ENCODE measurements at places on chromosomes 12 and 14.

DNA sequence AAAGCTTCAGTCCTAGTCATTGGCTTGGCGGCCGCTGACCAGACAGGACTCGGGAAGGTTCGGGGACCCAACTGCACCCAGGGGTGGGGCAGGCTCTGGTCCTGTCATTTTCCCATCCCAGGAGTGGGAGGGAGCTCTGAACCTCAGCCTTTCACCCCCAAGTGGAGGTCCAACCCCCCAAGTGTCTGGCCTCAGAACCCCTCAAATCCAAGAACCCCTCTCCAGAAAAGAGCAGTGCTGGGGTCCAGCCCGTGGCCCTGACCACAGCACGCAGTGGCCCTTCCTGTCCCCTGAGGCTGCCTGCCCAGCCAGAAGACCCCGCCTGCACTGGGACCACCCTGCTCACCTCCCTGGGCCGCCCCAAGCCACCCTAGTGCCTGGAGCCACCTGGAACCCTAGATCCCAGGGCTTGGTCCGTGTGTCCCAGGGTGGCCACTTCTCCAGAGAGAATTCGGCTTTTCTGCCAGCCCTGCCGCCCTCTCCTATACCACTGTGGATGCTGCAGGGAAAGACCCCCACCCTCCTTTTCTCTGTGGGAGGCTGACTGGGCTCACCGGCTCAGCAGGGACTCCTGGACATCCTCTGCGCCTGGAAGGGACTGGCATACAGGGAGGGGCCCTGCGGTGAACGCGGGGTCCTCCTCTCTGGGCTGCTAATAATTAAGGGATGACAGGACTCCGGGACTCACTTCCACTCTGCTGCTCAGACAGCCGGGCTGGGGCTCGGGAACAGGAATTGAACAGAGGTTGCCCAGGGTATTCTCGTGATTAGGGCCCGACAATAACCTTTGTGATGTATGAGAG is 326.9 kb upstream of the SFSWAP start:
- DNase-seq: no peak

GRCh38 chr12:93109551-93110203 is 180.6 kb upstream of the EEA1 start:
- no peak for DNase-seq

DNA sequence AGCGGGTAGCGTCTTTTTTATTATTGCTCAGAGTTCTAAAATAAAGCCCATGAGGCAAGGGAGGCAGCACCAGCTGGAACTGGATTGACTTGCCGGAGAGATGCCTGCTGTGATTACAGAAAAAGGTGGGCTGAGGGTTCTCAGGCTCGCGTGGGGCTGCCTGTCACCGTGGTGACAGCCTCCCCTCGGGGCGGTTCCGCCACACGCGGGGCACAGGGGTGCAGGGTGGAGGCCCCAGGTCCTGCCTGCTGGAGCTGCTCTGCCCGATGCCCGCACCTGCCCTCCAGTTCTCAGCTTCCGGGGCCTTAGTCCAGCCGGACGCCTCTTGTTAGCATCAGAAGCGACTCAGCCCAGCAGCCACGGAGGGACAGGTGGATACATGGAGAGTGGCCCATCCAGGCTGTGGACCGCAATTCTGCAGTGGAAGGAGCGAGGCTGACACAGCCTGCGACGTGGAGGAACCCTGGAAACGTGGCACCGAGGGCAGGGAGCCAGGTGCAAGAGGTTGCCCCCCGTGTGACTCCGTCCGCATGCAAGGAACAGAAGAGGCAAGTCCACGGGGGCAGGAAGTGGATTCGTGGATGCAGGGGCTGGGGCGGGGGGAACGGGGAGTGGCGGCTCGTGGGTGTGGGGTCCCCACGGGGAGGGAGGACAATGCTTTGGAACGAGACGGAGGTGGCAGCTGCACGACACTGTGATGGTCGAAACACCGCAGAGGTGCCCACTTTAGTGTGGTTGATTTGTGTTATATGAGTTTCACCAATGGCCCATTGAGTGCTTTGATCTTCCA is 79.5 kb downstream of the GALNT9 start:
- DNase-seq: no peak

- DNase-seq: no peak
These were observed 13.1 kb downstream of the RAPGEF3 start for GRCh38 chr12:47745485-47746041.

DNA sequence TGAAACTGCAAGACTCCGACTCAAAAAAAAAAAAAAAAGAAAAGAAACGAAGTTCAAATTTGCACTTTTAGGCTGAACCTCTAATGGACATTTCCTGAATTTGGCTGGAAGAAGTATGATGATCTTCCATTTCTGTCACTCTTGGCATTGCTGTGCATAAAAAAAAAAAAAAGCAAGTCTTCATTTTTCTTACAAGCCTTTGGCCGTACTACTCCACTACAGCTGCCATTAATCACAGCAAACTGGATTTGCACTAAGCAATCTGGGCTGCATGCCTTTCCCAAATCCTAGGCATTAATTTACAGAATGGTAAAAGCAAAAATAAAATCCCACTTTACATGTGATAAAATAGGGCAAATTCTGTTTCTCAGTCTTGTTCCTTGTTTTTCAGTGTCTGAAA is 7.1 kb downstream of the CSRP2 start:
- DNase-seq: no peak

DNA sequence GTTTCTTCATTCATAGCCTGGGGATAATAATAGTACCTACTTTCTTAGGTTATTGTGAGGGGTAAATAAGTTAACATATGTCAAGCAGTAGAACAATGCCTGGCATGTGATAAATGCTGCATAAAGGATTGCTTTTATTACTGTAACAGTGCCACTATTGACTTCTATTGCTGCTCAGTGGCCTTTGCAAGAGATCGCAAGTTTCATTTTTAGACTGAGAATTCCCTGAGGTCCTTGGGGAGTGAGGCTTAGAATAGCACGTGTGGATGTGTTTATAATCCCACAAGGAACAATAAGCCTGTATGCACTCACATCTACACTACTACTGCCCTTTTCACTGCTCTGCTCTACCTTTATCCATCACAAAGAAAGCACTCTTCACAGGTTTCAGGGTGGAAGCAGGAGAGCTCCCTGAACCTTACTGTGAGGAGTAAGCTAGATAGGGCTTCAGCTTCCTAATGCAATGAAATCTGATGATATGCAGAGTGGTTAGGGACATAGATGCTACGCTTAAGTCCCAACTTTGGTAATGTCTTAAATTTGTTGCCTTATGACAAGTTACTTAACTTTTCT is 302.6 kb downstream of the SNAPC1 start:
- DNase-seq: no peak

DNA sequence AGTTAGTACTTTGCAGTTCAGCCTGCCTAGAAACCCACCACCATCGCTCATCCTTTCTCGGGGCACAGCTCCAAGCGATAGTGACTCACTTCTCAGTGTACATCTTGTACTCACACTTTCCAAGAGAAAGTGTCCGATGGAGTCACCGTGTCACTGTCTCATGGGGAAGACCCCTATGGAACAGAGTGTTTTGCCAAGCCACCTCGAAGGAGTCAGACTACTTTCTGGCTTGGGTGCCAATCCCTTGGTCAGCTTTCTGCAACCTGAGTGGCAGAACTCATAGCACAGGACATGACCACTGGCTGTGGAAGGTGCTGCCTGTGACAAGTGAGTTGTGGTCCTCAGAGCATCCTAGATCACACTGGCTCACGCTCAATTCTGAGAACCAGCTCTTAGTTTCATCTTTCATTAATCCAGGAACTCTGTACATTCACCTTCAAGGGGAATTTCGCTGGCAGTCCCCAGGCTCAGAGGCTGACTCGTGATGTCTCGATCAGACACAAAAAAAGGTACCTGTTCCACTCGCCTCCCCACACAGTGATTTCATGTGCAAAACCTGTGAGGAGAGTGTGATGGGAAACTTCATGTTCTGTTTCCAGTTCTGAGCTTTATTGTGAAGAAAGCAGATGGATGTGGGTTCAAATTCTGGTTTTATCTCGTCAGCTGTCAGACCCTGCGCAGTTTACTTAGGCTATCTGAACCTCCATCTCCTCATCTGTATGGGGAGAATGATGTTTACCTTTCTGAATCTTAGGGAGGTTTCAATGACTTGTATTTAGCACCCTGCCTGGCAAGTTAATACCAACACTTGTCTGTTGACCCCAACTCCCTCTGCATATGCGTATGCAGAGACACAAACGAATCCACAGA is 127.3 kb upstream of the CCND2 start:
- no peak for DNase-seq

- DNase-seq: no peak
These were observed 11.9 kb upstream of the PUS1 start for GRCh38 chr12:131917139-131917710.

- no peak for DNase-seq
These were observed 25.9 kb downstream of the SLC11A2 start for GRCh38 chr12:51000245-51000644.

DNA sequence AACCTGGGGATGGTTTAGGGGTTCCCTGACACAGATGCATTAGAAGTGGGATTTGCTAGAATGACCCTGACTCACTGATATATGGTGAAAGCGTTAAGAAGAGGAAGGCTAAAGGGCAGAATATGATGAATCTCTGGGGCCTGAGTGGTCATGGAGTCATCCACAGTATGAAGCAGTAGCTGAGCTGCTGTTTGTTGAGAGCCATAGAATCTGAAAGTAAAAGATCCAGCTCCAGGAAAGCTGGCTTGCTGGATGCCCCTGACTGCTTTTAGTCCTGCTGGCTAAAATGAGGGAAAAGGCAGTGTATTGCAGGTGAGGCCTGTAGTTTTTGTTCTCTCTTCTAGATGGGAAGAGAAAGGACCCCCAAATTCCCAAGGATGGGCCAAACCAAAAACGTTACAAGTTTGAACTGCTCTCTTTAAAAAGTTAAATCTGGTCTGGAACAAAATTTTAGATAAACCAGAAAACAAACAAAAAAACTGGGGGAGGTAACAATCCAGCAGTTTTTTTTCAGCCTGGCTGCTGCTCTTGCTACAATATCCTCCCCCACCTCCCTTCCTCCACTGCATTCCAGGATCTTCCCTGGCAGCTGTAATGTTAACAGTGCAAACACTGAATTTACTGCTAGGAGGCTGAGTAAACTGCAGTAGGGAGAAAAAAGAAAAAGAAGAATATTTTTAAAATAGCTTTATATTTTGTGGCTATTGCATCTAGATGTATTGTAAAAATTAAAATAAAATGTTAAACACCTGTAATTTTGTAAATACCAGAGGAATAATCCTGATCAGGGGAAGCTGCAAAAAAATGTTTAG is 16.5 kb downstream of the SEL1L start:
- DNase-seq: no peak

DNA sequence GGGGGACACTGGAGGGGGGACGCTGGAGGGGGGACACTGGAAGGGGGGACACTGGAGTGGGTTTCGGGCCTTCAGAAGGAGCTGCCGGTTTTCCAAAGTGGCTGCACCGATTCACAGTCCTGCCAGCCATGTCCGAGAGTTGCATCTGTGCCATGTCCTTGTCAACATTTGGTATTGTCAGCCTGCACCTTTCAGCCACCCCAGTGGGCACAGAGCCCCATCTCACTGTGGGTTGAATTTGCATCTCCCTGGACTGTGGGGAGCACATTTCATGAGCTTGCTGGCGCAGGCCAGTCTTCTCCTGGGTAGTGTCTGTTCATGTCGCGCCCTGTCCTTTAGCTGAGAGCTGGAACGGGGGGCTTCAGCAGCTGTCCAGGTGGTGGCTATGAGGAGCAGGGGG is 72.7 kb downstream of the GALNT9 start:
- DNase-seq: no peak

DNA sequence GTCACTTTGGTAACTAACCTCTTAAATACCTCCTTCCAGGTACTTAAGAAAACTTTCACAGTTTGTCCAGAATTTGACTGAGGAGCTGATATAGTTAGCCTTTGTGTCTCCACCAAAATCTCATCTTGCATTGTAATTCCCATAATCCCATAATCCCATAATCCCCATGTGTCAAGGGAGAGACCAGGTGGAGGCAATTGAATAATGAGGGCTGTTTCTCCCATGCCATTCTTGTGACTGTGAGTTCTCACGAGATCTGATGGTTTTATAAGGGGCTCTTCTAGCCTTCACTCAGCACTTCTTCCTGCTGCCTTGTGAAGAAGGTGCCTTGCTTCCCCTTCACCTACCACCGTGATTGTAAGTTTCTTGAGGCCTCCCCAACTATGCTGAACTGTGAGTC is 7.8 kb upstream of the NOVA1 start:
- DNase-seq: no peak

DNA sequence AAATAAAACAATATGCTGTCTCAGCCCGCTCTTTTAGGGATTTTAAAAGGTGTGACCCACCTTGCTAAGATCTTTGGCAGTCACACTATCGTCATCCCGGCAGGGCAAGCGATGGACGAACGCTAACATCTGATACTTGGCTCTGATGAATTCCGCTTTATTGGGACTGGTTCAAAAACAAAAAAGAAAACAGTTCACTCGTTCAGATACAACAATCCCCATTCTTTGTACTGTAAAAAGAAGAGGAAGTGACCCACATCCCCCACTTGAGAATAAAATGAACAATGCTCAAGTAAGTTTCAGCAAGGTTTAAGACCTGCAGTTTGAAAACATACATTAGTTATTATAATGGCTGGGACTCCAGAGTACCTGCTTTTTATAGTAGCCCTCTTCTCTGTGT is 7.3 kb downstream of the GIT2 start:
- no peak for DNase-seq

GRCh38 chr12:130249376-130249775 is 87.1 kb downstream of the FZD10 start:
- DNase-seq: peak; percentile 10

GRCh38 chr14:94540031-94540794 is 21.0 kb upstream of the SERPINA4 start:
- no peak for DNase-seq

GRCh38 chr12:59597385-59597781 is 1.6 kb downstream of the SLC16A7 start:
- DNase-seq: no peak

- DNase-seq: peak; percentile 41
These were observed 521 bp upstream of the PCED1B start for GRCh38 chr12:47078733-47079467.

- no peak for DNase-seq
These were observed 82.1 kb downstream of the WSCD2 start for GRCh38 chr12:108211157-108211556.

DNA sequence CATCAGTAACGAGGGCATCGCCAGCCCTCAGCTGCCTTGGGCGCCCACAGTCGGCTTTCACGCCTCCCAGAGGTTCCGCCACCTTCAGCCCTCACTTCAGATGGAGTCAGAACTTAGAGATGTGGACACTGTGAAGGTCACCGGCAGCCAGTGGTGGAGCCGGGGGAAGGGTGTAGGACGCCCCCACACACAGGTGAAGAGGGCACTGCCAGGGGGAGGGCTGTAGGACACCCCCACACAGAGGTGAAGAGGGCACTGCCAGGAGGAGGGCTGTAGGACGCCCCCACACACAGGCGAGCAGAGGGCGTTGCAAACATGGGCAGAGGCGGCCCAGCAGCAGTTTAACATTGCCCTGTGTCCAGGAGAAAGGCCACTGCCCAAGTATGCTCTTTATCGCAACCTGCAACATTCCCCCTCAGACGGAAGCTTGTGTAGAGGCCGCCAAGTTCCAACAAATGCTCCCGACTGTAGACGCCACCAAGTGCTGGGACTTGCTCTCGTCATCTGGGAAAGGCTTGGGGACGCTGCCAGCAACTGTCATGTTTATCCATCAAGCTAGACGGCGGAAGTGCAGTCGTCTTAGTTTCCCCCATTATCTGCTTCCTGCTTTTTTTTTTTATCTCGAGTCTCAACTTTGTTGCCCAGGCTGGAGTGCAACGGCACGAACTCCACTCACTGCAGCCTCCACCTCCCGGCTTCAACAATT is 4.9 kb upstream of the ANKLE2 start:
- DNase-seq: peak; percentile 87

All from K562 (cell line).